ENCODE measurements at places on chromosomes 12 and 14. TPM values are rescaled to one million over a fixed set of nuclear protein-coding genes. Genes with fewer than 3 reads are reported as not detected.

DNA sequence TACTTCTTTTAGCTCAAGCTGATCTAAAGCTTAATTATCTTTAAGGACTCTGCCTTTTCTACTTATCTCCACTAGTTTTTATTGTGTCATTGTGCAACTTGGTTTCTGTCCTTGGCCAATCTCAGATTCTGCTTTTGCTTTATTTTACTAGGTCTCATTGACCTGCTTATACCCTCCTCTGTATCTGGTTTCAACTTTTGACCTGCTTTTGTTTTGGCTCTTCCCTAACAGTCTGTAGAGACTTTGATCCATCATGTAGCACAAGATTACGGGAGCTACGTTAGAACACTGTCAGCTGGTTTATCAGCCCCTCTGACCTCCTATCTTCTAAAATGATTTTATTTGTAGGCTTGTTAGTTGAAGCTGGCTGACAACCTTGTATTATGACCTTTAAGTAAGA, 43.6 kb downstream of the ZCRB1 start:
- no peak overlapping the region for H3K4me3 ChIP-seq
- DNase-seq, result no peak
- H3K36me3 ChIP-seq, result no peaks in the 10 kb centered on the region
- H3K27me3 ChIP-seq, result no peaks in the 10 kb centered on the region
- H3K27ac ChIP-seq, result no peak overlapping the region

DNA sequence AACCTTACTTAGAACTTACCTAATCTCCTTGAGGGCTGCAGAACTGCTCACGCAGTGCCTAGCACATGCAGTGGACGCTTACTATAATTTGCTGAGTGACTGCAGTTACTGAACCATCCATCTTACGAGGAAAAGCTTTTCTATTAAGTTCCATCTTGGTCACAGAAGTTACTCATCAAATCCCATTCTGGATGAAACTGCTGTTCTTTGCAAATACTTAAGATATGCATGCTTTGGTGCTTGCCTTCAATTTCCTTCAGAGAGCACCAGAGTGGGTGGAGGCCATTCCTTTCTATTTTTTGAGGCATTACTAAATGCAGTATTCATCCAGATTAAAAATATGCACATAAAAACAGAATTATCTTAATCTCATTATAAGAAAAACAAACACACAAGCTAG, 17.7 kb upstream of the PELI2 start:
- H3K36me3 ChIP-seq, result no peaks in the 10 kb centered on the region
- DNase-seq, result no peak
- H3K4me1 ChIP-seq, result no peaks in the 10 kb centered on the region

DNA sequence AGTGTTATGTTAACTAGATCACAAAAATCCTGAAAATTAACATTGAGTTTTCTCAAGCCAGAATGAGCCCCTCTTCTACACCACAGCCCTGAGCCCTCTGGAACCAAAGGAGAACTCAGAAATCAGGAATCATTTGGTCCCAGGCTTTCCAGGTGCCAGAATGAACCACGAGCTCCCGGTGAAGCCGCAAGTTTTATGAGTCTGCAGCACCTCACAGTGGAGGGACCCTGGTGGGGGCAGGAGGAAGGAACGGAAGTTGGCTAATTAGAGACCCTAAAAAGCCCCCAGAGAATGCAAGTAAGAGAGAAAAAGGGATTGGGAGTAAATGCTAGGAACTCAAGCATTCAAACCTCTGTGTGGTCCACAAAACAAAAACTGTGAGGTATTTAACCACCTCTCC, 52.9 kb upstream of the BCL2L14 start:
- no peak for DNase-seq
- no peak overlapping the region for H3K27ac ChIP-seq
- H3K27me3 ChIP-seq, result peaks cover 25% of the 10 kb centered on the region
- peaks cover 8% of the 10 kb centered on the region for H3K4me1 ChIP-seq
- no peaks in the 10 kb centered on the region for H3K36me3 ChIP-seq
- no peak overlapping the region for H3K4me3 ChIP-seq

EP400 gene
- 0.74 TPM for polyA plus RNA-seq
